Jurkat, Clone E6-1 (cell line): ENCODE measurements at places on chromosomes 11 and 22.

DNA sequence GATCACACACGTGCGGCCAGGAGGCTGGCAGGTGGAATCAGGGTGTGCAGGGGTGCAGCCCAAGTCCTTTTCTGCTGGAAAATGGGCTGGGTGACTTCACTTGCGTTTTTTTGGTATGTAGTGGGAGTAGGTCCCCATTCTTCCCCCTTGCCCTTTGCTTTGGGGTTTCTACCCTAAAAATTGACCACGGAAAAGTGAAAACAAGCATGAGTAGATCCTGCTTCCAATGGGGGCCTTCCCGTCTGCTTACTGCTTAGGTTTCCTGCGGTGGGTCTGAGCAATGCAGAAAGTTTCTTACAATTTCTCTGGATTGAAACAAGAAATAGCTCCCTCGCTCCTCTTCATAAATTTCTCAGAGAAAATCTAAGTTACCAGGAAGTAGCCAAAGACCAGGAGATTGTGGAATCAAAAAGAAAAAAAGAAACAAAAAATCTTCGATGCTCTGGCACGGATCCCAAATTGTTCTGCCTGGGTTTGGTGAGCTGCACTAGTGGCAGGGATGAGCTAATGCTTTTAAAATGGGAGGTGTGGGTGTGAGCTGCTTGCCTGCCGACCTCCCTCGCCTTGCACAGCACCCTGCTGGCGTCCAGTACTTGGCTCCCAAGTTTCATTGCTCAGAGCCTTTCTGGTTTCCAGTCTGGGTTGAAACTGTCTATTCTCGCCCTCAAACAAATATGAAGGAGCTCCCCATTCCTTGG, 2.4 kb downstream of the TIMP3 start:
- DNase-seq, result no peak

GRCh38 chr22:44678556-44679305, 23.3 kb upstream of the PRR5 start:
- DNase-seq, result no peak

- no peak for DNase-seq
Observed at GRCh38 chr11:69642549-69642912, 1.6 kb downstream of the CCND1 start.

GRCh38 chr11:110928391-110928790, 216.2 kb upstream of the ARHGAP20 start:
- DNase-seq, result no peak

DNA sequence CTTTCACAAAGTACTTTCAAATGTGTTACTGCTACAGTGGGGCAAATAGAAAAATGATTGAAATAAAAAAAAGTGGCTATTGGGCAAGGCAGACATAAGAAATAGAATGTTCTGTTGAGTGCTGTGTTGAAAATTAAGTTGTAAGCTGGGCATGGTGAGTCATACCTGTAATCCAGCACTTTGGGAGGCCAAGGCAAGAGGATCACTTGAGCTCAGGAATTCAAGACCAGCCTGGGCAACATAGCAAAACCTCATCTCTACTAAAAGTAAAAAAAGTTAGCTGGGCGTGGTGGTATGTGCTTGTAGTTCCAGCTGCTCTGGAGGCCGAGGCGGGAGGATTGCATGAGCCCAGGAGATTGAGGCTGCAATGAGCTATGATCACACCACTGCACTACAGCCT, 26.9 kb upstream of the LDHA start:
- no peak for DNase-seq

GRCh38 chr11:47406896-47407745, 1.3 kb upstream of the SLC39A13 start:
- DNase-seq, result no peak

GRCh38 chr22:49785841-49786471, 41.7 kb downstream of the BRD1 start:
- DNase-seq, result no peak

DNA sequence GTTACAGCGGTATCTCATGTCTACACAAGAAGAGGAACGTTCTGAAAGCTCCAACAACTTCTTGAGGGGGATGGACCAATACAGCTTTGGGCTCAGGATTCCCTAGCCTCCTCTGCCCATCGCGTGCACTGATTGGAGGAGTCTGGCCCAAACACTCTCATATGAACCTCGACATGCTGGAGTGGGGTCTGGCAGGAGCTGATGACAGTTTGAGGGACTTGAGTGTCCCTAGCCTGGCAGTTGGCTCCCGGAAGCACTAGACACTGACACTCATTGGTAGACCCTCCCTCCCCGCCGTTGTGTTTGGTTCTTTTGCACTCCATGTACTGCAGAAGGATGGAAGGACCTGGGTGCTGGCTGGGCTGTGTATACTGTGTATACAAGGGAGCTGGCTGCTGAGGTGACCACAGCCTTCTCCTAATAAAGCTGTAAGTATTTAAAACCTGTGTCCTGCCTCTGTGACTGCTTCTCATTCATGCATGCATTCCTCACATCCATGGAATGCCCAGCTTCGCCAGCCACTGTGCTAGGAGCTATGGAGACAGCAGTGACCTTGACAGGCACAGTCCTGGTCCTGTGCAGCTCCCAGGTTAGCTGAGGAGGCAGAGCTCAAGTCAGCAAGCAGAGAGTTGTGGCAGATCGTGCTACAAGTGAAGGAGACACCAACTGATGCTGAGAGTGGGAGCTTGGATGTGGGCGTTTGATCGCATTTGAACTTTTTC, 27.9 kb downstream of the ADAMTS15 start:
- no peak for DNase-seq

- DNase-seq, result no peak
Observed at GRCh38 chr11:86103808-86104207, 34.9 kb upstream of the PICALM start.

- no peak for DNase-seq
Observed at GRCh38 chr11:34104680-34105078, 750 bp upstream of the NAT10 start.

GRCh38 chr11:6273188-6273587, 13.6 kb downstream of the CCKBR start:
- no peak for DNase-seq

- DNase-seq, result no peak
Observed at GRCh38 chr11:73268671-73269271, 3.4 kb upstream of the P2RY6 start.

DNA sequence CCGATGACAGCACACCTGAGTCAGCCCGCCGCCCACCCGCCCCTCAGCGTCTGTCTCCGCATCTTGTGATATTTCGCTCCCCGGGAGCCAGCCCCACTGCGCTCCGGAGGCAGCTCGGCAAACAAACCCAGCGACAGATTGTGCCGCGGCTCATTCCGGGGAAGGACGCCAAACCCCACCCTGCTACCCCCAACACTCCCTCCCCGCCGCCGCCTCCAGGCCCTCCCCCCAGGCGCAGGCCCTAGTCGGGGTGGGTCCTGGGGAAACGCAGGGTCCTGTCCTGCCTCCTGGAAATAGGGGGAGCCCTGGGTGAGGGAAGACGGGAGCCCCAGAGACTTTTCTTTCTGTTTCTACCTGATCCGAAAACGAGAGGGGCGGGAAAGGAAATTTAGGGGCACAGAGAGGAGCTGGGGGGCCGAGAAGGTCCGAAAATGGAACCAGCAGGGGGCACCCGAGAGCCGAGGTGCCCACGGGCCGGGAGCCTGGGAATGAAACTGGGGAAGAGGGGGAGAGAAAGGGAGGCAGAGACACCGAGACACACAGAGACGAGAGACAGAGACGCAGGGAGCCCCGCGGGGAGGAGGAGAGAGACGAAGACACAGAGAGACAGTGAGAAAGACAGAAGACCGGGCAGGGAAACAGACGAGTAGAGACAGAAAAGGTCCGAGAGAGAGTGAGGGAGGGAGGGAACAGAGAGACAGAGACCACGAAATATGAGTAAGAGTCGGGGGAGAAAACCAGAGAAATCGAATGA, 1.7 kb upstream of the RTN4RL2 start:
- DNase-seq, result no peak

- DNase-seq, result no peak
Observed at GRCh38 chr11:57444362-57445121, 15.8 kb upstream of the RTN4RL2 start.

GRCh38 chr22:37059876-37060449, 8.4 kb downstream of the KCTD17 start:
- DNase-seq, result no peak

DNA sequence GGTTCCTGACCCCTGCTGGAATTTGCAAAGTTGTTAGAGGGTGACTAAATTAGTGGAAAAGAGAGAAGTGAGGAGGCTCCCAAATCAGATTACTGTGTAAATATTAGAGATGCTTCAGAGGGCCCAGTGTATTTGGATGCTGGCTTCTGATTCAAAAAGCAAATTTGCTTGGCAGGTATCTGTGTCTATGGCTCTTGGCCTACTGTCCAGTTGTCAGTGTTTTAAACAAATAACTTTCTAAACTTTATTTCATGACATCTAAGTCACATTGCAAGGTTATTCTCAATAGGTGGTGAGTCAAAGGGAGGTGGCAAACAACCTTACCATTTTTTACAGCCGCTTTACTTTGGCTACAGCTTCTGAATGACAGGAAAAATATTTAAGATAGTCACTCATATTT, 720.1 kb downstream of the KCNA4 start:
- no peak for DNase-seq

DNA sequence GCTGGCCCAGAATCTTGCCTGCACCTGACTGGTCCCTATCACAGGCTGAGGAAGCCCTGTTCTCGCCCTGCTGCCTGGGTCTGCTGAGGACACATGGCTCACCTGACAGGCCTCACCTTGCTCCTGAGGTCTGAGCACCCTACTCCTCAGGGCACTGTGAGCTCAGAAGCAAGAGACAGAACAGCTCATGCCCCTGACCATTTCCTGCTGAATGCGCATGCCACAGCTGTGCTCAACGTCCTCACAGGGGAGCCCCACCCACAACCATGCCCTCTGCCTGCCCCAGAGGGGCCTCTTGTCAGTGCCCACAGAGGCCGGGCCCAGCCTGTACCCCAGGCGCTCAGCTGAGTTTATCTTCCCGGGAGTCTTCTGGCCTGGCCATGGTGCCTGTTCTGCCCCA, 2.8 kb upstream of the TSPO start:
- no peak for DNase-seq

- DNase-seq, result no peak
Observed at GRCh38 chr11:84319863-84320262, 1033.7 kb upstream of the CCDC90B start.

DNA sequence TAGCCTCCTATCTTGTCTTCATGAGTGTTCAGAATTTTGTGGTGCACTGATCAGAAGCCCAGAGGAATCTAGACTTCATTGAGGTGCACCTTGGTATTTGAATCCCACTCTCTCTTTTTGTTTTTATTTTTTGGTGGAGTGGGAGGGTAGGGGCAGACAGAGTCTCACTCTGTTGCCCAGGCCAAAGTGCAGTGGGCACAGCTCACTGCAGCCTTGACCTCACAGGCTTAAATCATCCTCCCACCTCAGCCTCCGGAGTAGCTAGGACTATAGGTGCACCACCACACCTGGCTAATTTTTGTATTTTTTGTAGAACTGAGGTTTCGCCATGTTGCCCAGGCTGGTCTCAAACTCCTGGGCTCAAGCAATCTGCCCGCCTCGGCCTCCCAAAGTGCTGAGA, 10.9 kb upstream of the ALG8 start:
- no peak for DNase-seq

DNA sequence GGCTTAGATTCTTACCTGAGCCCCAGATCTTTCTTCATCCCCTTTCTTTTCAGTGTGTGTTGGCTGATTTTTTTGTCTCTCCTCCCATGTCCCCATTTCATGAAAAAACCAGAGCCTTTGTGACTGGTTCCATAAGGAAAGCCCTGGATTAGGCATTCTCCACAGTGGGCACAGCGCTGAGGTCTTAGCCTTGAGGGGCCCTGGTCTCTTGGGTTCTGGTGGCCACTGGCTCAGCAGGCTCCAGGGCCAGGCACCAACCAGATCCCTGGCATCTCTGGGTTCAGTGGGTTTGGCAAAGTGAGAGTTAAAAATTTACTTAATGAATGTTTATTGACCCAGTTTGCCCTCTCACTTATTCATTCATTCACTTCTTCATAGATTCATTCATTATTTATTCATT, 49.5 kb upstream of the ACCSL start:
- DNase-seq, result no peak

DNA sequence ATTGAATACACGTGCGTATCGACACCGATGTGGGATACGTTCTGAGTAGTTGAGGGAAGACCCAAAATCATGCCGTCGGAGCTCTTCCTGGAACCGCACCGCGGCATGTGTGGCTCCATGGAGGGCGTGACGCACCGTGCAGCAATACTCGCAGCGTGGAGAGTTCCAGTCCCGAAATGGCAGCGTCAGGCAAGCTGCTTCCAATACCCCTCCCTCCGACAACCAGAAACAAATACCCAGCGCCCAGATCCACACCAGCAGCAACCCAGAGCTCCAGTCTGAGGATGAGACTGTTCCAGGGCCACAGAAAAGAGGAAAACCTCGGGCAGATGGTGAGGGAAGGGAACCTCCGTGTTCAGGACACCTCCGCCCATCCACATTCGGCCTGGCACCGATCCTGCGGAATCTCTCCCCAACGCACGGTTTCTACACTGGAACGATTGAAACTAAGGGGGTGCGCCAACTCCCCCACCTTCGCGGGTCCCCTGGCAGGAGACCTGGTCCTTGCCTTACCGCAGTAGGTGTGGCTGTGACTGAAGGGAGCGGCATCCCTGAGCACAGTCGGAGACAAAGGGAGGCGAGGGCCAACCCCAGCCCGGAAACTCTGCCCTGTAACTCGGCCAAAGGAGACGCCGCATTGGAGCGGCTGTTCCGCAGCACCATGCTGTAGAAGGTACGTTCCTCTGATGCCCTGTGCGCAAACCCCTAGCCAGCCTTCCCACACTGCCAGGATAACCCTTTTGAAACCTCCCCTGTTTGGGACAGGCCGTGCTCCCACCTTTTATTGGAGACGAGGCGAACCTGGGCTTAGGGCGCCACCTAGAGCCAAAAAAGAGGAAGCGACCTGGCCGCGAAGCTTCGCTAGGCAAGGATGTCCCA, 28.2 kb downstream of the DBX1 start:
- DNase-seq, result peak; percentile 15

- DNase-seq, result no peak
Observed at GRCh38 chr11:13286279-13286821, 8.8 kb downstream of the BMAL1 start.

DNA sequence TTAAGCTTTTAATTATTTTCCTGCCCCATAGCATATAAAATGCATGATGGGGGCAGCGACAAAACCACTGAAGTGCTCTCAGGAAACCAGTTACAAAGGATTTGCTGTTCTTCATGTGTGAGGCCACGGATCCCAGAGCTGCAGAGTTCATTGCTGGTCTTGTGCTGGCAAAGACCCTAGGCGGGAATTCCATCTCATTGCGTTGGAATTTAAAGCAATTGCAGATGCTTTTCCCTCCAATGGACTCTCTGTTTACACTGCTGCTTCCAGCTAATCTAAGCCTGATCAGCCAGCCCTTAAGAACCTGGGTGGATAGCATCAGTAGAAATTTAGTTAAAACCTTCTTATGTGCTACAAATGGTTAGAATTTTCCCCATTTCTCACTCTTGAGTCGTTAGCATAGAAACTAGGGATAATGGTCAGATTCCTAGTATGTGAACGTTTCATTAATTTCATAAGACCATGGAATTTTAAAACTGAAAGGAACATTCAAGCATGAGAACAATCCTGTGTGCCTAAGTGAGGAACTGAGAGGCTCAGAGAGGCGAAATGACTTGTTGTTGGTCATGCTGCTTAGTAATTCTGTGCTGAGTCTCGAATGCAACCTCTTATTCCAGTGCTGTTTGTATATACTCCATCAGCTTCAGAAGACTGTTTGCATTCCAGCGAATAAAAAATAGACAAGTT, 36.1 kb upstream of the ADSL start:
- no peak for DNase-seq

- no peak for DNase-seq
Observed at GRCh38 chr11:27216270-27217149, 146.5 kb downstream of the CCDC34 start.

- no peak for DNase-seq
Observed at GRCh38 chr11:61713464-61713863, 33.3 kb downstream of the DAGLA start.

- DNase-seq, result no peak
Observed at GRCh38 chr11:64093233-64094039, 57.7 kb downstream of the FLRT1 start.
